ENCODE measurements at places on chromosomes 1 and 21.

GRCh38 chr1:156887317-156887716, 6.2 kb upstream of the PEAR1 start:
- no peak for DNase-seq

DNA sequence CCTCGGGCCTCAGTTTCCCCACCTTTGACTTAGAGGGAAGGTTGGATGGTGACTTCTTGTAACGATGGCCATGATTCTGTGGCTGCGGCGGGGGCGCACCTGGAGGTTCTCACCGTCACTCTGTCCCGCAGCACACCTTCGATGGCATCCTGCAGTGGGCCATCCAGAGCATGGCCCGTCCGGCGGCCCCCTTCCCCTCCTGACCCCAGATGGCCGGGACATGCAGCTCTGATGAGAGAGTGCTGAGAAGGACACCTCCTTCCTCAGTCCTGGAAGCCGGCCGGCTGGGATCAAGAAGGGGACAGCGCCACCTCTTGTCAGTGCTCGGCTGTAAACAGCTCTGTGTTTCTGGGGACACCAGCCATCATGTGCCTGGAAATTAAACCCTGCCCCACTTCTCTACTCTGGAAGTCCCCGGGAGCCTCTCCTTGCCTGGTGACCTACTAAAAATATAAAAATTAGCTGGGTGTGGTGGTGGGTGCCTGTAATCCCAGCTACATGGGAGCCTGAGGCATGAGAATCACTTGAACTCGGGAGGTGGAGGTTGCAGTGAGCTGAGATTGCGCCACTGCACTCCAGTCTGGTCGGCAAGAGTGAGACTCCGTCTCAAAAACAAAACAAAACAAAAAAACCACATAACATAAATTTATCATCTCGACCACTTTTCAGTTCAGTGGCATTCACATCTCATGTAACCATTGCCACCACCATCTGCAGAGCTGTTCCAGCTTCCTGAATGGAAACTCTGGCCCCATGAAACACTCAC, 2.1 kb upstream of the PFKL start:
- peak; percentile 85 for DNase-seq

DNA sequence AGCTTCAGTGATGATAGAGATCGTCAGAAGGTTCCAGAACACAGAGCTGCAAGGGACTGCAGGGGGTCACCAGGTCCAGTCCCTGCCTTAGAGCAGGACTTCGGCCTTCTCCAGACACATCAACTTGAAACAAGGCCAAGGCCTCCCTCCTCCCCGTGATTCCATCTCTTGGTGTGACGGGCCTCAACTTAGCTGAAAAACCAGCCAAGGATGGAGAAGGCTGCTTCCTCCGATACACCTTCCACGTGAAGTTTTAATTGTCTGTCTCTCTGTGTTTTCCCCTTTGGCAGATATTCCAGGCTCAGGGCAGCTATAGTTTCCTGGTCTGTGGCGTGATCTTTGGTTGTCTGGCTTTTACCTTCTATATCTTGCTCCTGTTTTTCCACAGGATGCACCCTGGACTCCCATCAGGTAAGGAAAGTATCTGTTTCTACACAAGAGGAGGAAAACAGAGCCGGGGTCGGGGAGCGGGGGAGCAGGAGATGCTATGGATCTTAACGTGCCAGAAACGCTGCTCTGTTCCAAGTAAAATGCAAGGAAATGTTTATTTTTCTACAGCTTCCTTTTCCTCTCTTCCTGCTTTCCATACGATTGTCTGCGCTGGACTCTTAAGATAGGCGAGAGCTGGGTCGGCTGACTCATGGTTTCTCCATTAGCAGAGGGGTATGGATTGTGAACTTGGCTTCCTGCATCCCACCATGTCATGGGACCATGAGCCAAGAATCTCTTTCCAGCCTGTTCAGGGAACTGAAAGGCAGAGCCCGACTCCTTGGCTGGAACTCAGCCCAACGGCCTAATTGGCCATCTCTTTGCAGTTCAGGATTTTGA, 32.8 kb downstream of the ELK4 start:
- DNase-seq = peak; percentile 84

DNA sequence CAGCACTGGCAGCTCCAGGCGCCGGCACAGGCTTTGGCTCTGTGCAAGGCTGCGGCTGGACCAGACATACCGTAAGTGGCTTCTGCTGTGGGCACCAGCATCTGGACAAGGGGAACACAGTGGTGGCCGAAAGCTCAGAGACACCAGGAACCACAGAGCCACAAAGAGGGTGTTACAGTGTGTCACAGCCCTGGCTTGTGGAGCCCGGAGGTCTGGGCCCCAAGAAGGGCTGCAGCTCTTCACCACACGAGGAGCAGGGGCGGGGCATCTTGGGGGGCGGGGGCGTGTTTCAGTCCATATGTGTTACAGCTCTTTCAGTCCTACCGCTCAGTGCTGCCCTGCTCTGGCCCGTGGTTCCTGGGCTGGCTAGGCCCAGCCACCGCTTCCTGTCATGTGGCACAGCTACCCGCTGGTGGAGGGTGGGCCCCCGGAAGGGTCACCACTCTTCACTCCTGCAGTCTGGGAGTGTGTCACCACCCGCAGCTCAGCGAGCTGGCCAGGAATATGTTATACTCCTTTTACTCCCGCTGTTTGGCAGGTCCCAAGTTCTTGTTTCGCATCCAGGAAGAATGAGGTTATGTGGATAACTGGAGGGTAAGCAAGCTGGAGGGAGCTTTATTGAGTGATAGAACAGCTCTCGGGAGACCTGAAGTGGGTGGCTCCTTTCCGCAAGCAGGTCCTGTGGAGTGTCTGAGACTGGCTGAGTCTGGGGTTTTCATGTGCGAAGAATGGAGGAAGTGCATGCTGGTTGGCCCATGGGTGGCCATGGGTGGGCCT, 3.3 kb upstream of the LSM10 start:
- peak; percentile 82 for DNase-seq

DNA sequence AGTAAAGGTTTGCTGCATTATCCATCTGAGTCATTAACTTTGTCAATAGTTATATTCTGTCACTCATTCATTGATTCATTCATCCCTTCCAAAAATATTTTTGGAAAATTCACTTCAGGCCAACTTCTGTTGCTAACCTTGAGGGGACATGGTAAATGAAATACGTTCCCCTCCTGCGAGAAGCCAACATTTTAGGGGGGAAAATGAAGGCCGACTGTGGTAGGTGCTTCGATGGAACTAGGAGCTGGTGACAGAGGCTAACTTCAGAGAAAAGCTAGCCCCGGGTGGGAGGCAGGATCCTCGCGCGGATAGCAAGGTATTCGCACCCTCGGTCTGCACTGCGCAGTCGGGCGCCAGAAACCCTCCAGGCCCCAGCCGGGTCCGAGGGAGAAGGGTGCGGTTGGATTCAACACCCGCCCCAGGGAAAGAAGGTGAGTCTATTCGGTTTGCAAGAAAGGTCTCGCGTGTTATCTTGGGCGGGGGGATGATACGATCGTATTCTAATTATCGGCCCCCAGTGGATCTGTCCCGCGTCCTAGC, 646 bp upstream of the RRP15 start:
- DNase-seq = no peak

- no peak for DNase-seq
Measured at GRCh38 chr1:10829965-10830515, 33.6 kb upstream of the CASZ1 start.
